ENCODE measurements at places on chromosomes 1 and 21. TPM values are rescaled to one million over a fixed set of nuclear protein-coding genes. Genes with fewer than 3 reads are reported as not detected.
A peak's percentile ranks its signal among the peaks of the same experiment; 100 is the strongest.

GRCh38 chr1:177451191-177451590, 280.4 kb downstream of the BRINP2 start:
- H3K4me1 ChIP-seq = peaks cover 10% of the 10 kb centered on the region
- no peaks in the 10 kb centered on the region for H3K36me3 ChIP-seq

Gene RAD54L
- 5.0 TPM for total RNA-seq

- H3K36me3 ChIP-seq = no peaks in the 10 kb centered on the region
- no peak overlapping the region for H3K4me3 ChIP-seq
- no peak for DNase-seq
- H3K27me3 ChIP-seq = peaks cover 12% of the 10 kb centered on the region
- no peaks in the 10 kb centered on the region for H3K4me1 ChIP-seq
Observed at GRCh38 chr1:227907439-227908015, 40.2 kb downstream of the WNT9A start.

- H3K4me3 ChIP-seq = no peak overlapping the region
- no peaks in the 10 kb centered on the region for H3K27me3 ChIP-seq
- no peaks in the 10 kb centered on the region for H3K36me3 ChIP-seq
Observed at GRCh38 chr21:21076491-21076890, 78.3 kb downstream of the NCAM2 start.

- no peak overlapping the region for H3K4me3 ChIP-seq
- H3K36me3 ChIP-seq = no peaks in the 10 kb centered on the region
- H3K27me3 ChIP-seq = peaks cover 27% of the 10 kb centered on the region
- H3K4me1 ChIP-seq = no peaks in the 10 kb centered on the region
- H3K27ac ChIP-seq = no peak overlapping the region
Observed at GRCh38 chr1:26083208-26083607, 15.8 kb upstream of the TRIM63 start.

Gene GPR25
- total RNA-seq = 0.25 TPM

DNA sequence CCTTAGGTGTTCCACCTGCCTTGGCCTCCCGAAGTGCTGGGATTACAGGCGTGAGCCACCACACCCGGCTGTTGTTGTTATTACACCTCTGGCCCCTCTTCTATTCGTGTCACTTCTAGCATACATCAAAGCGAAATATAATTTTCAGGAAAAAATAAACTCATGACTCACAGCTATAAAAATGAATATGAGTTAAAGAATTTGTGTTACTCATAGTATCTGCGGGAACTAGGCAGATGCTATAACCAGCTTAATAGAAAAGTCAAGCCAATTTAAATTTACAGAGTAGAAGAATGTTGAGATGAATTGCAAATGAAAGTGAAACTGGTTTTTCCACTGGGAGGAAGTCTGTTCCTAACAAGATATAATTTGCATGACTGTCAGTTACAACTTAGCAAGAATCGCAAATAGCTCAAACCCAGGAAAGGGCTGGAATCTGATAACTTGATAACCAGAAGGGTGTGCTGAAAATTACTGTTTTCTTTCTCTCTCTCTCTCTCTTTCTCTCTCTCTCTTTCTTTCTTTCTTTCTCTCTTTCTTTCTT, 11.2 kb downstream of the OR2W3 start:
- peaks cover 20% of the 10 kb centered on the region for H3K4me1 ChIP-seq
- DNase-seq = peak; percentile 79
- H3K36me3 ChIP-seq = no peaks in the 10 kb centered on the region
- no peaks in the 10 kb centered on the region for H3K27me3 ChIP-seq
- peak overlapping the region; percentile 79 for H3K4me3 ChIP-seq
- peak overlapping the region; percentile 99 for H3K27ac ChIP-seq

DNA sequence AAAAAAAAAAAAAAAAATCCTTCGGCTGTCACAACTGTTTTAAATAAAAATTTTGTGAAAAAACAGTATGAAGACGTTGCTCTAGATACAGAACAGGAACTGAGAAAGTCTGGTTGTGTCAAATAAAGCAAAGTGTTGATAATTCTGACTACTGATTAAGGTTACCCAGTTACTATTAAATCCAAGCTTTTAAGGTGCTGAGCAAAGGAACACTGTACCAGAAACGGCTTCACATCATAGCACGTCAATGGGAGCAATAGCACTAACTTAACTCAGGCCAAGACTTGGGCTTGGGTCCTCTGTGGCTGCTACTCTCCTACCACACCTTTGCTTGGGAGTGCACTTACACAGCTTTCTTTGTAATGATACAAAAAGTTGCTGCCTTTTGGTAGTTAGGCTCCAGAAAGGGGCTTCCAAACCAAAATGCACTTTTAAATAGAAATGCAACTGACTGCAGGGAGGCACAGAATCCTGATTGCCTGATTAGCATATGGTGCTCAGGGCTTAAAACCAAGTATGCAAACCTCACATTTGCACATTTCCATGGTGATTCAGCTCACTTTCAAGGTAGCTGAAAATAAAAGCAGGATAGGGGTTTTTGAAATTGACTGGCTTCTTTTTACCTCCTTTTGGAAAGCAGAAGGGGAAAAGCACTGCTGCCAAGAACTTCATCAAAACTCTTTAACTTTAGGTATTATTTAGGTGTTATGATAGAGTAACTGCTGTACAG, 6.3 kb downstream of the MCL1 start:
- DNase-seq = peak; percentile 53
- H3K4me1 ChIP-seq = peaks cover 45% of the 10 kb centered on the region

DNA sequence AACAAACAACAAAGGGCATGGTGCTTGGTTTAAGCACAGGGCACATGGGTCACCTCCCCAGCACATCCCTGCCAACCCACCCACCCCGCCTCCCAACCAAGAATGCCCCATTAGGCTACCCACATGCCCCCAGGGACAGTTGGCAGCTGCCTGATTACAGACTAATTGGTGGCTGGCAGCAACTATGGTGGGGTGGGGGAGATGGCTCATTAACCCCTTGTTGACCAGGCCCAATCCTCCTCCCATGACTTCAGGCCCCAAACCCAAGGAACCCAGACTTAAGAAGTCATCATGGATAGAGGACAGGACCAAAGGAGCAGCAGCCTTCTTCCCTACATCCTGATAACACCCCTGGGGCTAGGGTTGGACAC, 1.3 kb downstream of the RIMS3 start:
- H3K36me3 ChIP-seq = no peaks in the 10 kb centered on the region
- DNase-seq = no peak
- H3K4me1 ChIP-seq = peaks cover 18% of the 10 kb centered on the region
- no peak overlapping the region for H3K4me3 ChIP-seq
- no peaks in the 10 kb centered on the region for H3K27me3 ChIP-seq

Gene LRRC38
- total RNA-seq = not detected

Gene DHX9
- 107 TPM for total RNA-seq

- no peak overlapping the region for H3K27ac ChIP-seq
- DNase-seq = no peak
- H3K36me3 ChIP-seq = no peaks in the 10 kb centered on the region
- H3K4me3 ChIP-seq = no peak overlapping the region
Observed at GRCh38 chr1:168397806-168398205, 117.1 kb downstream of the TBX19 start.

GRCh38 chr1:247360116-247360898, 28.6 kb upstream of the ZNF496 start:
- no peaks in the 10 kb centered on the region for H3K27me3 ChIP-seq
- peaks cover 8% of the 10 kb centered on the region for H3K36me3 ChIP-seq
- no peak overlapping the region for H3K27ac ChIP-seq
- no peak for DNase-seq

DNA sequence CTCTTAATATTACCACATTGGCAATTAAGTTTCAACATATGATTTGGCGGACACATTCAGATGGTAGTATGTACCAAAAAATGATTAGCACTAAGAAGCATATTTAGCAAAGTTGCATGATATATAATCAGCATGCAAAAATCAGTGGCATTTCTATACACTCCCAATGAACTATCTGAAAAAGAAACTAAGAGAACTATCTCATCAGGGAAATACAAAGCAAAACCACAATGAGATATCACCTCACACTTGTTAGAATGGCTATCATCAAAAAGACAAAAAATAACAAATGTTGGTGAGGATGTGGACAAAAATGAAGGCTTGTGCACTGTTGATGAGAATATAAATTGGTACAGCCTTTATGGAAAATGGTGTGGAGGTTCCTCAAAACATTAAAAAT, 31.4 kb upstream of the DENND1B start:
- no peaks in the 10 kb centered on the region for H3K27me3 ChIP-seq
- H3K27ac ChIP-seq = no peak overlapping the region
- no peaks in the 10 kb centered on the region for H3K36me3 ChIP-seq
- H3K4me3 ChIP-seq = no peak overlapping the region
- no peaks in the 10 kb centered on the region for H3K4me1 ChIP-seq
- DNase-seq = no peak

- peak overlapping the region; percentile 1 for H3K4me3 ChIP-seq
- DNase-seq = peak; percentile 98
- H3K4me1 ChIP-seq = peaks cover 71% of the 10 kb centered on the region
- H3K27me3 ChIP-seq = no peaks in the 10 kb centered on the region
- peaks cover 9% of the 10 kb centered on the region for H3K36me3 ChIP-seq
Observed at GRCh38 chr1:201309416-201309815, 26.1 kb downstream of the PKP1 start.

- no peaks in the 10 kb centered on the region for H3K4me1 ChIP-seq
- H3K36me3 ChIP-seq = no peaks in the 10 kb centered on the region
- no peak for DNase-seq
- no peak overlapping the region for H3K4me3 ChIP-seq
- peaks cover 4% of the 10 kb centered on the region for H3K27me3 ChIP-seq
Observed at GRCh38 chr1:3321559-3322449, 132.7 kb upstream of the ARHGEF16 start.

Gene ACTL8
- total RNA-seq = 0.23 TPM

DNA sequence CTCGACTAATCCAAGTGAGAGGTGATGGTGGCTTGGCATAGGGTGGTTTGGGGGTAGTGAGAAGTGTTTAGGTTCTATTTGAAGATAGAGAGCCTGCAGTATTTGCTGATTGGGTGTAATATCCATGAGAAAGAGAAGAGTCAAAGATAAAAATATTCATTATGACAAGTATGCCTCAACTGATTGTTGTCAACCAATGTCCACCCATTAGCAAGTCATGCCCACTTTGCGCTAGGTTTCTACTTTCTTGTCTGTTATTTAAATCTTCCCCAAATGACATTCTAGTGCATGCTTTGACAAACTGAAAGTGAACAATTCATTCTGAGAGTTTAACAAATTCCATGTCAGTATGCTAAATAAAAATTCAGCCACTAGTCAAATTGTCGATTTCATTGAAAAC, 3.8 kb upstream of the XCL1 start:
- H3K36me3 ChIP-seq = no peaks in the 10 kb centered on the region
- H3K27me3 ChIP-seq = peaks cover 26% of the 10 kb centered on the region
- H3K27ac ChIP-seq = no peak overlapping the region
- no peak for DNase-seq

DNA sequence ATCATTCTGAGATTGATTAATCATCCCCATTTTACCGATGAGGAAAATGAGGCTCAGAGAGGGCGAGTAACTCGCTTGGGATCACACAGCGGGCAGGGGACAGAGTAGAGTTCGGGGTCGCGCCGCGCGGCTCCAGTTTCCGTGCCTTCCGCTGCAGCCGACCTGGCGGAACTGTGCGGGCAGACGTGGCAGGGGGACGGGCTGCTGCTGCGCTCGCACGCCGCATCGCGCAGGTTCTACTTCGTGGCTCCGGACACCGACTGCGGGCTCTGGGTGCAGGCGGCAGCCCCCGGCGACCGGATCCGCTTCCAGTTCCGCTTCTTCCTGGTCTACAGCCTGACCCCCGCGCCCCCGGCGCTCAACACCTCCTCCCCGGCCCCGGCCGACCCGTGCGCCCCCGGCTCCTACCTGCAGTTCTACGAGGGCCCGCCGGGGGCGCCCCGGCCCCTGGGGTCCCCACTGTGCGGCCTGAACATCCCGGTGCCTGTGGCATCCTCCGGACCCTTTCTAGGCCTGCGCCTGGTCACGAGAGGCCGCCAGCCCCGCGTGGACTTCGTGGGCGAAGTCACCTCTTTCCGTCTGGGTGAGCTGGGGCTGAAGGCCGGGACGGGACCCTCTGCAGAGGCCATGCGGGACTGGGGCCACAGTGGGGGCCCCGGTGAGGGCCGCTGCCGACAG, 2.3 kb downstream of the LDLRAD2 start:
- no peaks in the 10 kb centered on the region for H3K36me3 ChIP-seq
- peaks cover 8% of the 10 kb centered on the region for H3K4me1 ChIP-seq
- no peak overlapping the region for H3K4me3 ChIP-seq

Gene HENMT1
- not detected for total RNA-seq

DNA sequence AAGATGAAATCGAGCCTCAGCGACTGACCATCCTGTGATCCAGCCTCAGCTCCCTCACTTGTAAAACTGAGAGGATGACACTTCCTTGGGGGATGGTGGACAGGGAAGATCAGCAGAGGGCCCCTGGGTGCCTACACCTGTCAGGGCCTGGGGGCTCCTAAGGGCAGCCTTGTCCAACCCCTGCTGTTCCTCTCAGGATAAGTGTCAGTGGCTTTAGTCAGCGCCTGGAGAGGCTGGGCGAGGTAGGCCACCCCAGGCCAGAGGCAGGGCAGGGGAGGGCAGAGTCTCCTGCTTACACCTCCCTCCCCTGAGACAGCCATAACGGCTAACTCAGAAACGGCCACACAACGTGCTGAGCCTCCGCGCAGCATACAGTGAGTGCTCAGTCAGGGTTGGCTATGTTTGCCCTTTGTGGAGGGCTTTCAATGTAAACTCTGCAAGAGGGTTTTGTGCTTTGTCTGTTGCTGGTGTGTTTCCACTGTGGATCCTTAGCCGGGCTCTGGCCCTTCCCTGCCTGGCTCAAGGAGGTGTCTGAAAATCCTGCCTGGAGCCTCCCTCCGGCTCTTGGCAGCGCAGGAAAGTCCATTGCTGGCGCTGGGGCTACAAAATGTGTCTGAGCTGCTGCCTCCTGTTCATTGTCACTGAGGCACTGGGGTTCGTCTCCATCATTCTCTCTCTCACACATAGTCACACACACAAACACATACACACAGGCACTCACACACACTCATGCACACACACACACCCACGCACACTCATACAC, 588.4 kb downstream of the PTPRU start:
- no peak overlapping the region for H3K4me3 ChIP-seq
- no peaks in the 10 kb centered on the region for H3K36me3 ChIP-seq

GRCh38 chr1:115732316-115732715, 36.2 kb downstream of the CASQ2 start:
- H3K27me3 ChIP-seq = no peaks in the 10 kb centered on the region
- H3K4me3 ChIP-seq = no peak overlapping the region
- peaks cover 13% of the 10 kb centered on the region for H3K4me1 ChIP-seq

DNA sequence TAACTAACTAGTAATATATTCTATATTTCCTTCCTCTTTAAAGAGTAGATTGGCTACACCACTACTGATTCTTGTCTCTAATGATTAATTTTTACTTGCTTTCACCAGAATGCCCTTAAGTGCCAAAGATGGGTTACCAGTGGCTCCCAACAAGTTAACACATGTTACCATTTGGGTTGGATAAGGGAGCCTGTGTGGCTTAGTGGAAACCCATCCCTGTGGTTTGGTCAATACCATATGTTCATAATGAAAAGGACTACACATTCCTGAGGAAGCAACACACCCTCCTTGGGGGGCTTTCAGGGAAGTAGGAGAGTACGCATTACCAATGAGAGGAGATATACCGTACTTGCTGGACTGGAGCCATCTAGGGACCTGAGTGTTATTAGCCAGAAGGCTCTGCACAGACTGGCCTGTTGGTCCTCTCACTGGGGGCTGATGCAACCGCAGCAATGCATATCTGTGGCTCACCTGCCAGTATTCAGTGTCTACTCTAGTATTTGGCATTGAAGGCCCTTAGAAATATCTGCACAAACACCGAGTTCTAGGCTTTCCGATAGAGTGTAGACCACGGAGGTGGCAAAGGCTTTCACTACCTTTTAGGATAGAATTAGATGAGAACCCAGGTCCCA, 29.3 kb upstream of the PLXNA2 start:
- no peak overlapping the region for H3K4me3 ChIP-seq
- H3K36me3 ChIP-seq = no peaks in the 10 kb centered on the region
- peaks cover 87% of the 10 kb centered on the region for H3K27me3 ChIP-seq
- no peaks in the 10 kb centered on the region for H3K4me1 ChIP-seq

Gene PYHIN1
- not detected for total RNA-seq

- no peak overlapping the region for H3K4me3 ChIP-seq
- no peaks in the 10 kb centered on the region for H3K36me3 ChIP-seq
- H3K4me1 ChIP-seq = no peaks in the 10 kb centered on the region
- DNase-seq = no peak
Observed at GRCh38 chr1:228190182-228190581, 17.7 kb upstream of the OBSCN start.

Gene VHLL
- 0.49 TPM for total RNA-seq
